ENCODE measurements at places on chromosomes 1 and 21.

DNA sequence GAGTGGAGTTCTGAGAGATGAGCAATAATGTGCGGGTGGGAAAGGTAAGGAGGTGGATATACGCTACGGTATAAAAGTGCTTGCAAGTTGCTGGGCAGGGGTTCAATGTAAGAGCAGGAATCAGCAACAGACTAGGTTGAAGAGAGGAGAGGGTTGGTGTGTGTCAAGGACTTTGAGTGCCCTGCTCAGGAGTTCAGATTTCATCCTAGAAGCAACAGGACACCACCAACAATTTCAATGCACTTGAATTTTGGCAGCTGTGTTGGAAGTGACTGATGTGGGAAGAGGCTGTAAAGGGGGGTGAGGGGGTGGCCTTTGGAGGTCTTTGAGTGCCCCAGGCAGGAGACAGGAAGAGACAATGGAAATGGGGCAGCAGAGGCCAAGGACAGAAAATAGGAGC lies 57.3 kb downstream of the RHOU start:
- DNase-seq = peak; percentile 69

GRCh38 chr1:169529068-169529642 lies 43.4 kb upstream of the SLC19A2 start:
- DNase-seq = no peak

GRCh38 chr1:165703648-165704047 lies 5.3 kb upstream of the ALDH9A1 start:
- no peak for DNase-seq

GRCh38 chr1:119774746-119775490 lies 6.2 kb upstream of the HMGCS2 start:
- no peak for DNase-seq

- DNase-seq = no peak
These were observed 9.8 kb upstream of the F5 start for GRCh38 chr1:169595764-169596711.

DNA sequence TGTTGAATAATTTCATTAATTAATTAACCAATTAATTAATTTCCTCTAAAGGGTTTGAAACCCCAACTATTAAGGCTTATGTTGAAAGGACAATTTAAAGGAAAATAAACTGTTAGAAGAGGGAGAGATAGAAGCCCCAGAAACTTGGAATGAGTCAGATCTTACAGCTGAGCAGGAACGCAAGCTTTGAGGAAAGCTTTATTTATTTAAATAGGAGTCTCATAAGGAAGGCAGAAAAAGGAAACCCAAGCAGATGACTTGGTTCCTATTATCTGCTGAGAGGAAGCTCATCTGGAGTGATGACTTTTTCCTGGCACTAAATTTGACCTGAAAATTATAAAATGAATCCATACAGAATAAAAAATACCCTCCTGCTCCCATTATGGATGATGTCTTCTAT lies 105.1 kb downstream of the ROR1 start:
- no peak for DNase-seq

DNA sequence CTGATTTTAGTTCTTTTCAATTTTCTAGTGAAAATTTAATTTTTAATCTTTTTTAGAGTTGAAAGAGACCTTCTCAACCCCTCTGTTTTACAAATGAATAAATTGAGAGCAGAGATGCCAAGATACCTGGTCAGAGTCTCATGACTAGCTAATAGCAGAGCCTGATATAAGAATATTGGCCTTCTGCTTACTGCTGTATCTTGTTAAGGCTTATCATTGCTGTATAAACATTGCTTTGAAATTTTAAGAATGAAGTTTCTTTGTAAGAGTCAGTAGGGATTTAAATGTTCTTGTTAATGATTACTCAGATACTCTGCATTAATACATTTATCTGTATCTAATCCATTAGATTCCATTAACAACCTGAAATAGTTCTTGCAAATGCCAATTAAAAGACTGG lies 9.8 kb downstream of the XPR1 start:
- DNase-seq = no peak

GRCh38 chr21:14617871-14618270 lies 71.8 kb upstream of the SAMSN1 start:
- DNase-seq = peak; percentile 74

- no peak for DNase-seq
These were observed 17.4 kb upstream of the KCNAB2 start for GRCh38 chr1:6028042-6028850.

DNA sequence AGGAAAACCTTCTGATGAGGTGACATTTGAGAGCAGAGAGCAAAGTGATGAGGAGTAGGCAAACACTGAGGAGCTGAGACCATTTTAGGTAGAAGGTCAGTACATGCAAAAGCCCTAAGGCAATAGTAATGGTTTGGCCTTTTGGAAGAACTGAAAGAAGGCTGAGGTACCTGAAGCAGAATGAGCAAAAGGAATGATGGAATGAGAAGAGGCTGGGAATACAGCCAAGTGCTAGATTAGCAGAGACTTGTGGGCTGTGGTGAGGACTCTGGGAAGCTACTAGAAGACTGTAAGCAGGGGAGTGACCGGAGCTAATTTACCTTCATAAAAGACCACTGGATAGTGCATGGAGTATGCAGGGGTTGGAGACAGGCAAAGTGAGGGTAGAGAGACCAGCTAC lies 77.9 kb downstream of the GFI1 start:
- DNase-seq = no peak

DNA sequence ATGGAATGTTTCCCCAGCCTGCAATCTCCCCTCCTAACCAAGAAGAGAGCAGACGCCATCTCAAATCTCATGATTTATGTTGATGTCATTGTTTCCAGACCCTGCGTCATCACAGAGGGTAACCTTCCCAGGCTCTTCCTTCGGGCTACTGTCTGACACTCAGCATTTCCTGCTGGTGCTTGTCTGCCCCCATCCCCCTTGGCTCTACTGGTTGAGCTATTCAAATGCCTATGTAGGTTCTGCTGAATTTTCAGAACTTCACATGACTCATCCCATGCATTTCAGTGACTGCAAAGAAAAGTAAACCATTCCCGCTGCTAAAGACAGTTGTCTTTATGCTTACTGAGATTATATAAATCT lies 24.8 kb upstream of the ITPKB start:
- DNase-seq = no peak

DNA sequence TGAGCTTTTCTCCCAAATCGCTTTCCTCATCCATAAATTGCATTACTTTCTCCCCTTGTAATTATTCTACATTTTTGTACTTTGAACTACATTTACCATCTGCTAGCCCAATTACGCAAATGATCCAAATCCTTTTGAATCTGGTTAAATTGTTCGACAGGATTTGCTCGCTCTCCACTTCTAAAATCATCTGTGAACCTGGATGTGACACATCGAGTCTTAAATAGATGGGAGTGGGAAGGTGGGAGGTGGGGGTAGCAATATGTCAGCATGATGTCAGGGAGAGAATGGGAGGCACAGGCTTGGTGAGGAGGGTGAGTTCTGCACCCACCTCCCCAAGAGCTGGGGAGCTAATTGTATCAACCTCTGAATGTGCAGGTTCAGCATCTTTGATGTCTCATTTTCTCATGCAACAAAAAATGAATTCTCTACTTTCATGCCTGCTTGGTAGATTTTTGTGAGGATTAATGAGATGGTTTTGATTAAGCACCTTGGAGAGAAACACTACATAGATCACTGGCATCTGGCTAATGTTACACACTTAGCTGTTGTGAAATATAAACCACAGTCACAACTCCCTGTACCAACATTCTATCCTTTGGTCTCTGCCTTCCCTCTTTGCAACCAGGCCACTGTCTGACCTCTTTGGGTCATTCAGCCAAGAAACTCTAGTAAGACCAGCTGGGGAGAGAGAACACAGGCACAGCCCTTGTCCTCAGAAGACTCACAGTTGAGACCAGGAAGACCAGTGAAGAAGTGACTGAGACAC lies 165.1 kb downstream of the DAB1 start:
- peak; percentile 47 for DNase-seq

DNA sequence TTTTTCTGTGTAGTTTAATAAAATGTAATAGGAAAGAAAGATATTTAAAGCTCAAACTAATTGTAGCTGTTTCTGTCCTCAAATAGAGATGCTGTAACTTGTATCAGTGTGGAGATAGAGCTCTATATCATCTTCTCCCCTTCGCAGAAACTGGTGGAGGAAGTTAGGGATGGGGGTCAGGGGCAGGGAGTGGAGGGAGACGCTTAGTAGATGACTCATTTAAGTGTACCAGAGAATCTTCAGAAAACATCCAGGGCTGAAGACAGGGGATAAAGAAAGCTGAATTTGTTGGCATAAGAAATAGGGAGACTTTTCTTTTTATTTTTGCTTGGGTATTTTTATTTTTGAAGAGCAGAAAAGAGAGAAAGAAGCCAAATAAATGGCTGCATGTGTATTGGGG lies 282.6 kb upstream of the DPYD start:
- DNase-seq = no peak

GRCh38 chr1:159338018-159338417 lies 35.9 kb downstream of the FCER1A start:
- no peak for DNase-seq

DNA sequence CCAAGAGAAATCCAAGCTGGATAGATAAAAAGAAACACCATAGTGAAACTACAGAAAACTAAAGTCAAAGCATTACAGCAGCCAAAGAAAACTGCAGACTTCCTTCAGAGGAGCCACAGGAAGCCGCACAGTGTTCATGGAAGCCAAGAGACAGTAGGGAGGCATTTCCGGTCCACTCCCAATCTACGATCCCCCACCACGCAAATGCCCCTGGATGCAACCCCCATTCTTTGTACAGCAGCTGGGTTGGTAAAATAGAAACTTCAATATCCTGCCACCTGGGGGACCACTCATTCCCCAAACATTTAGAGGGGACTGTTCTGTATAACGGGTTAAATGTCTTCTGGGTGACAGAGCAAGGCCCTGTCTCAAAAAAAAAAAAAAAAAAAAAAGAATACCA lies 43.9 kb upstream of the TSPEAR start:
- no peak for DNase-seq

GRCh38 chr1:6025269-6026094 lies 20.2 kb upstream of the KCNAB2 start:
- no peak for DNase-seq

- DNase-seq = no peak
These were observed 389.0 kb upstream of the USP24 start for GRCh38 chr1:55604179-55604578.

- no peak for DNase-seq
These were observed 409.2 kb downstream of the USH2A start for GRCh38 chr1:216014086-216014485.

- DNase-seq = peak; percentile 14
These were observed 6.9 kb downstream of the ADSS2 start for GRCh38 chr1:244444854-244445253.

DNA sequence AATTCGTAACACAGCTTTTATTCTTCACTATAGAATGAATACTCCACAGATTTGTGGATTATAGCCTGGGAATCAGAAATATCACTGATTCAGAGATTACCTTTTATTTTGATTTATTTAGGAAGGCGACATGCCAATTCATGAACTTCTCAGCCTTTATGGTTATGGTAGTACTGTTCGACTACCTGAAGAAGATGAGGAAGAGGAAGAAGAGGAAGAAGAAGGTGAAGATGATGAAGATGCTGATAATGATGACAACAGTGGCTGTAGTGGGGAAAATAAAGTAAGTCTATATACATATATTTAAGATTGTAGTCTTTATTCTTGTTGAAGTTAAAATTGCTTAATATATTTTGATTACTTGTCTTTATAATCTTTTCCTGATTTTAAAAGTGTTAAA lies 33.1 kb downstream of the MIER1 start:
- DNase-seq = no peak

DNA sequence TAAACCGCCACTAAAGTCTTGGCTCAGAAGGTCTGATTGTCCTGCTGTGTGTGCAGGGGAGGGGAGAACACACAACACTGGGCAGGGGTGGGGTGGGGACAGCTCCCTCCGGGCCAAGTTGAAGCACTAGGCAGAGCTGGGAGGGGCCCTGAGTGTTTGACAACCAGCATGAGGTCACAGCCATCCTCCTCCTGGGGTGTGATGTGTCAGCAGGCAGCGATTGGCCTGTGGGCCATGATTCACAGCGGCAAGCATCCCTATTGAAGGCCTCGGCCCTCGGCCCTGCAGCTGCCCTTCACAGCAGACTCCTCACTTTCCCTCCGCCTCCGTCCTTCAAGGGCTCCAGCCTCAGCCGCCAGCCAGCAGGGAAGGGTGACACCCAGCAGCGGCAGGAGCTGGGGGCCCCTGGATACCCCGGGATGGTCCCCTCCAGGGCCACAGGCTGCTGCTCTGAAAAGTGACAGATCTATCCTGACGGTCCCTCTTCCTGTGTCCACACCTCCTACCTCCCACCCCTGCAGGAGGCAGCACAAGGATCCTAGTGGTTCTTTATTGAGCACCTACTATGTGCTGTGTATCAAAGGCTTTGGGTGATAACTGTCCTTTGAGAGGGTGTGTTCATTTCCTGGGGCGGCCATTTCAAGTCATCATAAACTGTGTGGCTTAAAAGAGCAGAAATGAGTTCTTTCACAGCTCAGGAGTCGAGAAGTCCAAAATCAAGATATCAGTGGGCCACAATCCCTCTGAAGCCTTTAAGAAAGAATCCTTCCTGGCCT lies 66.0 kb upstream of the SLC25A33 start:
- no peak for DNase-seq

- no peak for DNase-seq
These were observed 10.4 kb upstream of the NCF2 start for GRCh38 chr1:183600634-183601033.

DNA sequence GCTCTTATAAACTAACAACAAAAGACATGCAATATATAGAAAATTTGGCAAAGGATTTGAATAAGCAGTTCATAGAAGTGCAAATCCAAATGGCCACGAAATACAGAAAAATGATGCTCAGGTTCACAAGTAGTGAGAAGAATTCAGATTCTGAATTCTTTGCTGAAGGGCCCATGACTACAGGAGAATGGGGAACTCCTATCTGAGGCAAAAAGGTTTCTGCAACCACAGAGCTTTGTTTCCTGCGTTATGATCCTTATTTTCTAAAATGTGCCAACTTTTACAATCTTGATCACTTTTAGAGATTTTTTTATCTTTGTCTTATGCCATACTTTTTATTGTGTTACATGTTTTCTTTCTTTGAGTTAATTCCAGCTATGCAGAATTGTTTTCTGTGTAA lies 91.3 kb downstream of the ITSN1 start:
- DNase-seq = no peak

DNA sequence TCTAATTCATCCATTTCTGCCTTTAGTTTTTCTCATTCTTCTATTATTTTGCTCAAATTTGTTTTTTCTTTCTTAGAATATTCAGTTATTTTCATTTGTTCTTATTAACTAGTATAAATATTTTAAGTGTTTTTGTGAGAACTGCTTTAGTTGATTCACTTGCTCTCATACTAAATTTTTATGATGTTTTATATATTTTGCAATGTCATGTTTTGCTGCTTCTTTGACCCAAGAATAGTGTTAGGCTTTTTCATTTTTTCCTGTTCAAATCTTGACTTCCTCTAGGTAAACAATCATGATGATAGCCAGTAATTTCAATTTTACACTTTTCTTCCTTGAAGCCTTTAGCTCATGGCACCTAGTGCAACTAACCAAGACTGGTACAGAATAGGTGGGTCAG lies 45.2 kb downstream of the MAN1A2 start:
- no peak for DNase-seq

- DNase-seq = no peak
These were observed 25.0 kb downstream of the DLGAP3 start for GRCh38 chr1:34904236-34905097.

- DNase-seq = peak; percentile 88
These were observed 23.0 kb upstream of the DMBX1 start for GRCh38 chr1:46466477-46467182.

GRCh38 chr1:162690672-162691434 lies 58.6 kb downstream of the DDR2 start:
- no peak for DNase-seq
